ENCODE measurements at places on chromosomes 1 and 21. TPM values are rescaled to one million over a fixed set of nuclear protein-coding genes. Genes with fewer than 3 reads are reported as not detected.

DNA sequence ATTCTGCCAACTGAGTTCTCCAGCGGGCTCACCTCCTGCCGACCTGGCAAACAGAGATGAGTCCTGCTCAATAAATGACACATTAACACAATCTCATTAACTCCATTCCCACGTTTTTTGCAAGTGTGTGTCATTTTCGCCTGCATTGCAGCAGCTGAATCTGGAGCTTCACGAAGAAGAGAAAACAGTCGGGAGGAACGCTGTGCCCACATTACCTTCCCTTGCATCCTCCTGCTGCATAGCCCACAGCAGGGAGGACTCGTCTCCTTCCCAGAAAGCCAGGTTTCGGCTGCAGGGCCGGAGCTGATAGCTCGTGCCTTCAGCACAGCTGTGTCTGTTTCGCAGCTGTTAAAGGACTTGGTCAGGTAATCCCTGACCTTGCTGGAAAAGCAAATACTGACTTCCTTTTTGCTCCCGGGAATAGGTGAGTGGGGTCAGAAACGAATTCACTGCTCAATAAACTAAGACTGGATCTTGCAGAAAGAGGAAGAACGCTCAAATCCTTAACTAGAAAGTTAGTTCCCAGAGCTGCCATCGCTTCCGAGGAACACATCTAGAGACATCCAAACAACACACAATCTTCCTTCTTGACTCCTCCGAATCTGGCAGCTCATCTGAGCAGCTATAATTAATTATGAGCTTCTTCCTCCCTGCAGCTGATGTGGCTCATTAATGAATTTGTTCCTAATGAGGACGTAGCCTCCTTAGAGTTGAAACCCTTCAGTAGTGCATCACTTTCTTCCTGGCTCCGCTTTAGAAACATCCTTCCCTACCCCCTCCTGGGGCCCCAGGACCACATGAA is 33.0 kb downstream of the KANK4 start:
- no peak overlapping the region for H3K4me3 ChIP-seq
- H3K27ac ChIP-seq = no peak overlapping the region
- no peaks in the 10 kb centered on the region for H3K27me3 ChIP-seq
- H3K36me3 ChIP-seq = no peaks in the 10 kb centered on the region
- H3K4me1 ChIP-seq = no peaks in the 10 kb centered on the region

GRCh38 chr1:35047188-35047858 is 15.6 kb upstream of the ZMYM6 start:
- no peak overlapping the region for H3K4me3 ChIP-seq
- H3K27ac ChIP-seq = no peak overlapping the region
- DNase-seq = no peak
- no peaks in the 10 kb centered on the region for H3K27me3 ChIP-seq

- no peaks in the 10 kb centered on the region for H3K27me3 ChIP-seq
- H3K4me1 ChIP-seq = no peaks in the 10 kb centered on the region
- no peaks in the 10 kb centered on the region for H3K36me3 ChIP-seq
- DNase-seq = no peak
- H3K4me3 ChIP-seq = no peak overlapping the region
Observed at GRCh38 chr1:1927751-1928150, 8.7 kb upstream of the TMEM52 start.

Gene TENT5C
- total RNA-seq = 109 TPM

Gene GRIK1
- not detected for total RNA-seq

Gene FCRLB
- 6.2 TPM for total RNA-seq

DNA sequence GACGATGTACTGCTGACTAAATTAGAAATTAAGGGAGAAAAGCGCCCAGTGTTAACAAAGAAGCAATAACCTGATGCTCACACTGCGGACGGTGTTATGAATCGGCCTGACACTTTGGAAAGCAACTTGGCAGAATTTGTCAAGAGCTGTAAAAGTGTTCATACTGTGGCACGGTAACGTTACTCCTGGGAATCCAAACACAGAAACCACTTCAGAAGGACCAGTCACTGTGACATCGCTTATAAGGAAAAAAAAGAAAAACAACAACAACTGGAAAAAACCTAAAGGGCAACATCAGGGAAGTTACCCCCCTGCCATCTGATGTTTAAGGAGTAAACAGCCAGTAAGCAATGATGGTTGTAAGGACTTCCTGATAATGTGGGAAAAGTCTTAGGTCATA is 27.7 kb downstream of the CAPZB start:
- no peak overlapping the region for H3K4me3 ChIP-seq
- DNase-seq = no peak
- peaks cover 74% of the 10 kb centered on the region for H3K4me1 ChIP-seq
- no peak overlapping the region for H3K27ac ChIP-seq
- H3K36me3 ChIP-seq = no peaks in the 10 kb centered on the region

GRCh38 chr1:221709854-221710253 is 32.0 kb downstream of the DUSP10 start:
- peaks cover 10% of the 10 kb centered on the region for H3K36me3 ChIP-seq
- no peak for DNase-seq
- peaks cover 63% of the 10 kb centered on the region for H3K4me1 ChIP-seq
- no peaks in the 10 kb centered on the region for H3K27me3 ChIP-seq
- no peak overlapping the region for H3K4me3 ChIP-seq

DNA sequence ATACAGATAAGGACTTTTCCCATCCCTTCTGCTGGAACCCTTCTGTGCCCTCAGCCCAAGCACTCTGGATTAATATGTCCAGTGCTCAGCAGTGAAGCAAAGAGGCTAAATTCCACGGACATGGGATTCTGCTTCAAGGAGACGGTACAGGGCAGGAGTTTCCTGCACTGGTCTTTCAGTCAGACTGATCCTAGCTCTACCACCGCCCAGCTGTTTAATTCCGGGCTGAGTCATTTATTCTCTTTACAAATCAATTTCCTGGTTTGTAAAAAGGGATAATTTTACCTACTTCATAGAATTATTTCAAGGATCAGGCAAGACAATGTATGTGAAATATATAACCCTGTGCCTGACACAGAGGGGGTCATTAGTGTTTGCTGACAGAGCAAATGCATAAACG is 41.6 kb upstream of the NRDC start:
- no peaks in the 10 kb centered on the region for H3K36me3 ChIP-seq
- no peak overlapping the region for H3K4me3 ChIP-seq
- no peaks in the 10 kb centered on the region for H3K4me1 ChIP-seq
- DNase-seq = no peak

DNA sequence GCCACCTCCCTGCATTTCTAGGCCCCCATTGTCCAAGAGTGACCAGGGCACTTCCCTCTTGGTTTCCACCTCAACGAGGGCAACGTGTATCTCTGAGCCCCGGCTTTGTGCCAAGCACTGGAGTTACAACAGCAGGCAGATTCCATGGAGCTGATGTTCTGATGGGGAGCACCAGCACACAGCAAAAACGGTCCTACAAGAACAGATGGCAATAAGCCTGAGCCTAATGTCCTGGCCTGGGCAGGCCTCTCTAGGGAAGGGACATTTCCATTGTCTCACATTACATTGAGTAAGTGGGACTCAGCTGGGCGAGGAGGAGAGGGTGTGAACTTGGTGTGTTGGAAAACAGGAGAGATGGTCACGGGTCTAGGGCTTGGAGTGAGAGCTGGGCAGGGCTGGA is 27.2 kb upstream of the NPPB start:
- no peak overlapping the region for H3K4me3 ChIP-seq
- no peaks in the 10 kb centered on the region for H3K4me1 ChIP-seq
- DNase-seq = no peak

GRCh38 chr1:204065174-204065985 is 7.5 kb upstream of the SOX13 start:
- no peaks in the 10 kb centered on the region for H3K36me3 ChIP-seq
- no peak overlapping the region for H3K4me3 ChIP-seq
- no peaks in the 10 kb centered on the region for H3K27me3 ChIP-seq
- peaks cover 7% of the 10 kb centered on the region for H3K4me1 ChIP-seq
- no peak overlapping the region for H3K27ac ChIP-seq
- DNase-seq = no peak

- H3K4me3 ChIP-seq = no peak overlapping the region
- no peaks in the 10 kb centered on the region for H3K4me1 ChIP-seq
- no peak overlapping the region for H3K27ac ChIP-seq
- H3K27me3 ChIP-seq = no peaks in the 10 kb centered on the region
Observed at GRCh38 chr1:99600782-99601181, 45.1 kb upstream of the PALMD start.

Data from natural killer cell (primary cell).